ENCODE measurements at places on chromosomes 16 and 17. TPM values are rescaled to one million over a fixed set of nuclear protein-coding genes. Genes with fewer than 3 reads are reported as not detected.

DNA sequence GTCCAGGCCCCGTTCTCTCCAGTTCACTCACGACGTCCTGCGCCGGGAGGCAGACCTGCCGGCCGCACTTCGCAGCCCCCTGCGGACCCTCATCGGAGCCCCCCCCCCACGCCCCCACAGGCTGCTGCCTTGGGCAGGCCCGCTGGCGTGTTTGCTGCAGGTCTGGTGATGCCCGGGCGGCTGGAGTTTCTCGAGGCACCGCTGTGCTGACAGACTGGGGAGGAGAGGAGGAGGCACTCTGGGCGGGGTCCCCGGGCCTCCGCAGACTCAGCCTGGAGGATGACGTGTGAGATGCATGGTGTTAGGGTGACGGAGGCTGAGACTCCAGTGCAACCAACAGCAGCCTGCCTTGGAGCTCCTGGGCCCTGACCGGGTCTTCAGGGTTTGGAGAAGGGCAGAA is 24.1 kb downstream of the BAIAP2 start:
- no peak for DNase-seq

GRCh38 chr16:4376126-4376892 is 4.7 kb downstream of the VASN start:
- DNase-seq: peak; percentile 58

GRCh38 chr17:19010729-19011505 is 6.4 kb upstream of the FAM83G start:
- no peak for DNase-seq

DNA sequence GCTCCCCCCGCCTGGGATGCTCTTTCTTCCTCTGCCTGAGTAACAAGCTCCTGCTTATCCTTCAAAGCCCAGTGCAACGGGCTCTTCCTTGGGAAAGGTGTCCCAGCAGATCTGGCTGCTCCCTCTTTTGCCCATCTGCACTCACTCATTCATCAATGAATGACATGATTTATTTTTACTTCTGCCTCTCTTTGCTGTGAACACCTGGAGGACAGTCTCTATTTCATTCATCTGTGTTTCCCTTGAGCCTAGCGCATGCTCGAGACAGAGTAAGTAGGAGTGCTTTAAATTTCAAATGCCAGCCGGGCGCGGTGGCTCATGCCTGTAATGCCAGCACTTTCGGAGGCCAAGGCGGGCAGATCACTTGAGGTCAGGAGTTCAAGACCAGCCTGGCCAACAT is 22.0 kb upstream of the GINS2 start:
- no peak for DNase-seq

DNA sequence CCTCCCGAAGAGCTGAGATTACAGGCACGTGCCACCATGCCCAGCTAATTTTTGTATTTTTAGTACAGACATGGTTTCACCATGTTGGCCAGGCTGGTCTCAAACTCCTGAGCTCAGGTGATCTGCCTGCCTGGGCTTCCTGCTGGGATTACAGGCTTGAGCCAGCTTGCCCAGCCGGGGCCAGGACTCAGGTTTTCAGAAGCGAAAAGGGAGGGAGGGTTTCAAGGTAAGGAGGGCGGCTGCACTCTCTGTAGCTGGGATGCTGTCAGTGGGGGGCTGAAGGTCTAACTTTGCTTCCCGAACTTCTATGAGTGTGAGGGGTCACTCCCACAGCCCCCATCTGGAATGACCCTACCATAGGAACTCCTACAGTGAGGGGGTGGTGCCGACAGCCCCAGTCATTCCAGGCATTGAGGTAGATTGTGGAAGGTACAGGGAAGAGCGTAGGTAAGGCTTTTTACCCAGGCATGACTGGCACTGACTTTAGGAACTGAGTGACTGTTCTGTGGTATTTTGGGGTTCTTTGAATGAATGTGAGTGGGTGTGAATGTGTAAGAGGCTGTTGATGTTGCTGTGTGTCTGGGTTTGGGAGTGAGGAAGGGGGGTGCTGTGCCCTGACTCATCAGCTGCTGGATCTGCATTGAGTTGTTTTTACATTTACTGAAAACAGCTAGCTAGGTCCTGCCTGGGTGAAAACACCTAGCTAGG is 3.8 kb upstream of the C1QL1 start:
- peak; percentile 17 for DNase-seq

The PERCC1 gene
- total RNA-seq: not detected
